ENCODE measurements at places on chromosomes 6 and 20. TPM values are rescaled to one million over a fixed set of nuclear protein-coding genes. Genes with fewer than 3 reads are reported as not detected.

The PHF20 gene
- total RNA-seq = 23.4 TPM

The SDCBP2 gene
- total RNA-seq = 0.62 TPM

The ARMH2 gene
- total RNA-seq = not detected

The SLC17A3 gene
- 0.93 TPM for total RNA-seq

The BANF2 gene
- not detected for total RNA-seq

The NKX2-2 gene
- not detected for total RNA-seq

The CD164 gene
- 99.0 TPM for total RNA-seq

The PBOV1 gene
- not detected for total RNA-seq

The ANKRD66 gene
- total RNA-seq = not detected

The C6orf120 gene
- total RNA-seq = 11.9 TPM

The FAM83B gene
- 0.09 TPM for total RNA-seq

The CCN2 gene
- 35.2 TPM for total RNA-seq

The PRR18 gene
- not detected for total RNA-seq

The SALL4 gene
- 1.3 TPM for total RNA-seq

The SIM1 gene
- total RNA-seq = not detected

The SLC52A3 gene
- total RNA-seq = 0.55 TPM

The SFT2D1 gene
- 26.8 TPM for total RNA-seq

The NKAPL gene
- not detected for total RNA-seq

The LHFPL5 gene
- total RNA-seq = not detected

The SNAP91 gene
- 0.46 TPM for total RNA-seq

The IPCEF1 gene
- total RNA-seq = not detected

The KHDC1 gene
- total RNA-seq = 3.5 TPM

The GHRH gene
- not detected for total RNA-seq

The RAB44 gene
- 0.06 TPM for total RNA-seq

The SIRPD gene
- not detected for total RNA-seq

The PRICKLE4 gene
- 0.61 TPM for total RNA-seq

The FYN gene
- 4.9 TPM for total RNA-seq

The NEURL2 gene
- 1.5 TPM for total RNA-seq

The GPR6 gene
- total RNA-seq = not detected

The MATN4 gene
- total RNA-seq = 0.12 TPM

The PSMB9 gene
- 13.9 TPM for total RNA-seq

The PRDM13 gene
- total RNA-seq = 1.3 TPM

The MAS1 gene
- total RNA-seq = not detected

The RBM38 gene
- 37.3 TPM for total RNA-seq

The NOTCH4 gene
- total RNA-seq = 0.73 TPM

The CRISP3 gene
- not detected for total RNA-seq

The FNDC1 gene
- 0.05 TPM for total RNA-seq

The HAO1 gene
- not detected for total RNA-seq

The DYNLT2 gene
- total RNA-seq = 0.65 TPM

The C2 gene
- 0.15 TPM for total RNA-seq

The OOEP gene
- total RNA-seq = not detected

The CST2 gene
- total RNA-seq = 0.53 TPM

The CST11 gene
- total RNA-seq = not detected

The WFDC12 gene
- total RNA-seq = not detected

The RHAG gene
- total RNA-seq = 0.10 TPM

The GABRR2 gene
- total RNA-seq = not detected

The CALHM6 gene
- not detected for total RNA-seq

The RAET1L gene
- total RNA-seq = 0.47 TPM

The BFSP1 gene
- 6.0 TPM for total RNA-seq

The C6orf141 gene
- total RNA-seq = 20.9 TPM

The MAN1A1 gene
- 0.03 TPM for total RNA-seq
